IMR-90 (cell line): ENCODE measurements at places on chromosomes 2 and 18.
A peak's percentile ranks its signal among the peaks of the same experiment; 100 is the strongest.

- no peak overlapping the region for H3K4me3 ChIP-seq
- H3K27ac ChIP-seq = no peak overlapping the region
- peaks cover 7% of the 10 kb centered on the region; the same call in 1 of the 2 replicates for H3K4me1 ChIP-seq
- no peak for DNase-seq
- no peaks in the 10 kb centered on the region for H3K36me3 ChIP-seq
Observed at GRCh38 chr2:1541819-1542475, 128.7 kb downstream of the TPO start.

DNA sequence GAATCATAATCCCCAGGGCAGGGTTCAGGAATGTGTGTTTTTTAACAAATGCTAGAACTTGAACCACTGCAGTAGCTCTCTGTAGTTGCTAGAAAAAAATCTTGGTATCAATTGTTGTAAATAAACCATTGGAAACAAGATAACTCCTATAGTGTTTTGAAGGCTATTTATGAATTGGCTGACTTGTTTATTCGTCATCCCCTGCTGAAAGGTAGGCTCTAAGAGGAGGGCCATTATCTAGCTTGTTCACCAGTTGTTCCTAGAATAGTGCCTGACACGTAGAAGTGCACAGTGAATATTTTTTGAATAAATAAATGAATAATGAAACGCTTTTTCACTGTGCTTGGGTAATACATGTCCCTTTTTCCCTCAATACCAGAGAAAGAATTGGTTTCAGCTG is 211.4 kb downstream of the BABAM2 start:
- H3K4me1 ChIP-seq = peaks cover 15% of the 10 kb centered on the region
- H3K36me3 ChIP-seq = no peaks in the 10 kb centered on the region
- no peaks in the 10 kb centered on the region for H3K27me3 ChIP-seq
- H3K4me3 ChIP-seq = no peak overlapping the region
- no peak for DNase-seq
- peak overlapping the region; percentile 1; the same call in 1 of the 2 replicates for H3K27ac ChIP-seq

- peaks cover 21% of the 10 kb centered on the region for H3K4me1 ChIP-seq
- no peak overlapping the region for H3K27ac ChIP-seq
- peaks cover 16% of the 10 kb centered on the region for H3K36me3 ChIP-seq
Observed at GRCh38 chr2:16617282-16618266, 48.1 kb downstream of the CYRIA start.

- no peak overlapping the region for H3K4me3 ChIP-seq
- H3K27ac ChIP-seq = no peak overlapping the region
- peaks cover 4% of the 10 kb centered on the region; the same call in 1 of the 2 replicates for H3K36me3 ChIP-seq
Observed at GRCh38 chr2:217297096-217297495, 437.2 kb upstream of the TNP1 start.

GRCh38 chr18:39991696-39992265 is 1963.3 kb upstream of the PIK3C3 start:
- no peak overlapping the region for H3K27ac ChIP-seq
- H3K36me3 ChIP-seq = no peaks in the 10 kb centered on the region
- H3K4me3 ChIP-seq = no peak overlapping the region
- DNase-seq = no peak

GRCh38 chr2:23436346-23437098 is 51.5 kb downstream of the KLHL29 start:
- peaks cover 11% of the 10 kb centered on the region for H3K4me1 ChIP-seq
- H3K27me3 ChIP-seq = no peaks in the 10 kb centered on the region
- H3K4me3 ChIP-seq = no peak overlapping the region
- no peak overlapping the region for H3K27ac ChIP-seq
- DNase-seq = peak; percentile 34

DNA sequence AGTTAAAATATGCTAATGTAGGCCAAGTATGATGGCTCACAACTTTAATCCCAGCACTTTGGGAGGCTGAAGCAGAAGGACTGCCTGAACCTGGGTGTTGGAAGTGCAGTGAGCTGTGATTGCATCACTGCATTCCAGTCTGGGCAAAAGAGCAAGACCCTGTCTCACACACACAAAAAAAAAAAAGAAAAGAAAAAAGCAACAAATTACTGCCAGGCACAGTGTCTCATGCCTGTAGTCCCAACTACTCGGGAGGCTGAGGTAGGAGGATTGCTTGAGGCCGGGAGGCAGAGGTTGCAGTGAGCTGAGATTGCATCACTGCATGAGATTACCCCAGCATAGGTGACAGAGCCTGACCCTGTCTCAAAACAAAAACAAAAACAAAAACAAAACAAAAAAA is 110.6 kb downstream of the PRELID3A start:
- H3K27ac ChIP-seq = no peak overlapping the region
- no peak overlapping the region for H3K4me3 ChIP-seq
- no peaks in the 10 kb centered on the region for H3K36me3 ChIP-seq
- H3K27me3 ChIP-seq = no peaks in the 10 kb centered on the region
- H3K4me1 ChIP-seq = peaks cover 2% of the 10 kb centered on the region; the same call in 1 of the 2 replicates

- no peak overlapping the region for H3K4me3 ChIP-seq
- no peak for DNase-seq
- no peak overlapping the region for H3K27ac ChIP-seq
Observed at GRCh38 chr18:31598021-31598805, 6.5 kb downstream of the TTR start.

DNA sequence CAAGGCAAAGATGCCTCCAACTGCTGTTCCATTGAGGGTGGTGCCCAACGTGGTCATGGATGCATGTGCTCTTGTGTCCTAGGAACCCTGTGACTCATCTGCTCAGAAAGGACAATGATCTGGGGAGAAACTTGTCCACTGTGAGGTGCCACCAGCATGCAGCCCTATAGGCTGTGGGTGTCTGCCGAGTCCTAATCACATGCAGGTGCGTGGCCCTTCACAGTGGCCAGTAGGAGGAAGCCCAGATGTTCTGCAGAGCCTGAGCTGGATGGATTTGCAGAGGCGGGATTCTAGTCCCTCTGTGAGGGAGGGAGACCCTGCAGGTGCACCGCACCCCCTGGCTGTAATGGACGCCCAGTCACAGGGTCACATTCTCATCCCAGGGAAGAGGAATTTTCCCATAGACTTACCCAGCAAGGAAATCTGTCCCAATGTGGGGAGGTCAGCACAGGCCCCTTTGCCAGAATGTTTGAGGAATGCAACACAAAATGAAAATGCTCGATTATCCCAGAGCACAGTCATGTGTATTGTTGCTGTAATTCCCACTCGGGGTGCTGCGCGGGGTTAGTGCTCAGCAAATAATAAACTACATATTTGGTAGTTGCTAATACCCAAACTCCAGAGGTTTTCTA is 13.9 kb downstream of the GDF7 start:
- no peaks in the 10 kb centered on the region for H3K27me3 ChIP-seq
- no peak overlapping the region for H3K27ac ChIP-seq
- H3K4me1 ChIP-seq = no peaks in the 10 kb centered on the region
- DNase-seq = no peak

DNA sequence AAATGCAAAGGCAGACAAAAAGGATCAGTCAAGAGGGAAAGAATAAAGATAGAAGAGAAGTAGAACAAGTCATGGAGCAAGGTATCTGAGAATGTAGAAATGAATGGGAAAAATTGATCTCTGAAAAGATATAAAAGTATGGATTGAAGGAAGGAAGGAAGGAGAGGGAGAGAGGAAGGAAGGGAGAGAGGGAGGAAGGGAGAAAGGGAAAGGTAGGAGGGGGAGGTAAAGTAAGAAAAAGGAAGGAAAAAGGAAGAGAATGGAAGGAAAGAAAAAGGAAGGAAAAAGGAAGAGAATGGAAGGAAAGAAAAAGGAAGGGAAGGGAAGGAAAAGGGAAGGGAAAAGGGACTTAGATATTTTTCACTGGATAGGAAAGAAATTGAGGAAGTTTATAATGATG is 31.5 kb upstream of the TTC21B start:
- no peak overlapping the region for H3K4me3 ChIP-seq
- H3K27me3 ChIP-seq = no peaks in the 10 kb centered on the region
- DNase-seq = no peak
- H3K36me3 ChIP-seq = no peaks in the 10 kb centered on the region
- H3K4me1 ChIP-seq = no peaks in the 10 kb centered on the region

- H3K4me3 ChIP-seq = peak overlapping the region; percentile 86
- no peaks in the 10 kb centered on the region for H3K36me3 ChIP-seq
- peak overlapping the region; percentile 51 for H3K27ac ChIP-seq
- DNase-seq = peak; percentile 38
- H3K4me1 ChIP-seq = no peaks in the 10 kb centered on the region
Observed at GRCh38 chr18:50879302-50880118, 592 bp downstream of the ME2 start.

DNA sequence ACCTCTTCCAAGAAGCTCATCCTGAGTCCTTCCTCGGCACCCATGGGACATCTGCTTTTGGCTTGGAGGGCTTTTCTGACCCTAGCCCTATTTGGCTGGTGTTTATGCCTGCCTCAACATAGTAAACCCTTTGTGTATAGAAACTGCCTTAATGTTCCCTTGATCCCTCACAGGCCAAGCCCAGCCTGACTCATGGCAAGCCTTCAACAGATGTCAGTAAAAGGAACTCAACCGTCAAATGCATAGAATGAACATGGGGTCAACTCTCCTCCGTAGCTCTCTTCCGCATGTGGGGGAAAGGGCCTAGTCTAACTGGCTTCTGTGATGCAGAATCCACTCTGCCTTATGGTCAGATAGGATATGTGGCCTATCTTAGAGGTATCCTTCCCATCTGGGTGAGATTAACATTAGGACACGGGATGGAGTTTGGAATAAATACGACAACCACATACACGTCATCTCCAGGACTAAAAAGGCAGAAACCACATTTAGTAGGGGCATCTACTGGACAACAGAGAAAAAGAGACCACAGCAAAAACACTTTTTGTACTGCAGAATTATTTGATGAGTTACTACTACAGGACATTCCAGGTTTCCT is 2.5 kb upstream of the NPAS2 start:
- no peaks in the 10 kb centered on the region for H3K27me3 ChIP-seq
- no peak for DNase-seq
- H3K36me3 ChIP-seq = no peaks in the 10 kb centered on the region
- no peak overlapping the region for H3K4me3 ChIP-seq
- H3K27ac ChIP-seq = no peak overlapping the region

GRCh38 chr18:8669571-8669970 is 35.8 kb upstream of the MTCL1 start:
- peaks cover 15% of the 10 kb centered on the region for H3K4me1 ChIP-seq
- H3K36me3 ChIP-seq = no peaks in the 10 kb centered on the region
- H3K27me3 ChIP-seq = no peaks in the 10 kb centered on the region
- H3K27ac ChIP-seq = no peak overlapping the region

- DNase-seq = no peak
- H3K27me3 ChIP-seq = 0 out of 2 replicates have a peak, but pooled peaks cover 3% of the 10 kb centered on the region
- H3K4me3 ChIP-seq = no peak overlapping the region
- no peak overlapping the region for H3K27ac ChIP-seq
Observed at GRCh38 chr2:70716131-70716743, 51.8 kb downstream of the ADD2 start.

DNA sequence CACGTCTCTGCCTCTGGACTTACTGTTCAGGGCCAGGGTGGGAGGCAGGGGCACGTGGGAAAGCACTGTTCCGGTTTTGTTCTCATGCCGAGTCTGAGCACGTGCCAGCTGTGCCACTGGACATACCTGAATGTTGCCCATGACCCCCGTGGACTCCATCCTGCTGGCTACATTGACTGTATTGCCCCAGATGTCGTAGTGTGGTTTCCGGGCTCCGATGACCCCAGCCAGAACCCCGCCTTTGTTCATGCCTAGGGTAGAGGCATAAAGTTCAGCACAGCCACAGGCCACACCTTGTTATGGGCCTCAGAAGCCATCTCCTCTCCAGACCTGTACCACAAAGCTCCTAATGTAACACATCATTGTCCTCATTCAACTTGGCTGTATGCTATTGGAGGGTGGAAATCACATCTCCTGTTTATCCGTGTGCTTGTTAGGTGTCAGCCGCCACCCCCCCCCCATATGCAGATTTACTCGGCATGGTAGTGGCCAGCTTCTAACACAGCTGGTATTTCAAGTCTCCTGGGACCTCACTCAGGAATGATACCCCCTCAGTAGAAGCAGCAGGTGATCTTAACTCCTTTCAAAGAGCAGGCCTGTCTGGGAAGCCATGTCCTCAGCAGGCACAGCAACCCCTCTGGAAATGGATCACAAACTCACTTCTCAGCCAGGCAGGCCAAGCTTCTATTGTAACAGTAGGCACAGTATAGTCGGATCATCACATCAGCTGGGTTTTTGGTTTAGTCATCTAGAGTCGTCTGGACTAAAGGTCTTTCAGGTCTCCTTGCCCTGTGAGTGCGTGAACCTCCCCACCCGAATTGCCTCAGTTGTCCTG is 27.6 kb downstream of the CENPO start:
- no peak overlapping the region for H3K4me3 ChIP-seq
- no peak for DNase-seq
- H3K4me1 ChIP-seq = peaks cover 11% of the 10 kb centered on the region
- H3K27me3 ChIP-seq = no peaks in the 10 kb centered on the region
- no peak overlapping the region for H3K27ac ChIP-seq
- H3K36me3 ChIP-seq = peaks cover 48% of the 10 kb centered on the region

- no peak overlapping the region for H3K27ac ChIP-seq
- no peak for DNase-seq
- no peaks in the 10 kb centered on the region for H3K4me1 ChIP-seq
- no peaks in the 10 kb centered on the region for H3K27me3 ChIP-seq
- H3K36me3 ChIP-seq = no peaks in the 10 kb centered on the region
Observed at GRCh38 chr2:80381666-80382065, 77.1 kb upstream of the LRRTM1 start.

DNA sequence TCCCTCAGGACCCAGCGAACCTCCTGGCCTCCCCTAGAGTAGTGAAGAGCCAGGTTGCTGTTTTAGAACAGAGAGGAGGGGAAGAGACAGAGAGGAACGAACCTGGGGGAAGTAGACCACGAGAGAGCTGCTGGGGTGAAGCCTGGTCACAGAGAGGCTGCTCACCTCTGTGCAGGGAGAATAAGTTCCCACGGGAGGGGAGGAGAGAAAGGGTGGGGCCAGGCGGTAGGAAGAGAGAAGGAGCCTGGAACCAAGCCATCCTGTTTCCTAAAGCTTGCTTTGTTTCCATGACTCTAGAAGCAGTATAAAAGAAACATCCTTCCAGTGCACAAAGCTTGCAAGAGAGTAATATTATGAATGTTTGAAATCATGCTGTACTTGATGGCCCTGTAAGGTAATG is 147.9 kb downstream of the MYT1L start:
- no peaks in the 10 kb centered on the region for H3K36me3 ChIP-seq
- H3K4me3 ChIP-seq = no peak overlapping the region
- no peaks in the 10 kb centered on the region for H3K27me3 ChIP-seq
- no peaks in the 10 kb centered on the region for H3K4me1 ChIP-seq
- H3K27ac ChIP-seq = no peak overlapping the region
- no peak for DNase-seq
